ENCODE measurements at places on chromosomes 7 and 10. TPM values are rescaled to one million over a fixed set of nuclear protein-coding genes. Genes with fewer than 3 reads are reported as not detected.

ZNF282 gene
- 23.9 TPM for total RNA-seq

OR6B1 gene
- not detected for total RNA-seq

IRF5 gene
- total RNA-seq: 13.7 TPM

CPVL gene
- total RNA-seq: 0.34 TPM

SFTPA2 gene
- not detected for total RNA-seq

CTTNBP2 gene
- 0.53 TPM for total RNA-seq

SLC26A4 gene
- 0.02 TPM for total RNA-seq

AZGP1 gene
- total RNA-seq: not detected

TMEM225B gene
- 1.2 TPM for total RNA-seq

WAPL gene
- 16.1 TPM for total RNA-seq

VKORC1L1 gene
- total RNA-seq: 32.7 TPM

ZCWPW1 gene
- total RNA-seq: 1.6 TPM

CHRM2 gene
- total RNA-seq: not detected

LRGUK gene
- total RNA-seq: 0.32 TPM

KLHDC10 gene
- total RNA-seq: 13.9 TPM

TYW1B gene
- total RNA-seq: 2.8 TPM

CLCN1 gene
- total RNA-seq: 0.02 TPM

TBX20 gene
- total RNA-seq: 2.1 TPM

CD36 gene
- total RNA-seq: 0.07 TPM

IFIT1B gene
- not detected for total RNA-seq

PTPRE gene
- 3.1 TPM for total RNA-seq

KCNH2 gene
- total RNA-seq: 0.38 TPM

SLC39A12 gene
- not detected for total RNA-seq

CDC14C gene
- total RNA-seq: not detected

ADGRA1 gene
- 0.09 TPM for total RNA-seq

SP4 gene
- total RNA-seq: 0.87 TPM

ZNF212 gene
- total RNA-seq: 11.7 TPM

OR13A1 gene
- not detected for total RNA-seq

CNPY1 gene
- total RNA-seq: not detected

GFRA1 gene
- 10.2 TPM for total RNA-seq

SEMA3E gene
- total RNA-seq: 2.9 TPM

NPSR1 gene
- not detected for total RNA-seq

FOXI2 gene
- not detected for total RNA-seq

PNLIP gene
- total RNA-seq: not detected

SLC13A1 gene
- not detected for total RNA-seq

ADCK2 gene
- 20.5 TPM for total RNA-seq

PRF1 gene
- not detected for total RNA-seq

PRLHR gene
- total RNA-seq: not detected

PKD2L1 gene
- 0.03 TPM for total RNA-seq

PILRB gene
- total RNA-seq: 30.9 TPM

NEURL1 gene
- total RNA-seq: 0.20 TPM

NXPH1 gene
- not detected for total RNA-seq

TCAF2 gene
- 0.41 TPM for total RNA-seq

MMRN2 gene
- total RNA-seq: 0.81 TPM

SPDYE1 gene
- total RNA-seq: not detected

VWA2 gene
- not detected for total RNA-seq

CDNF gene
- 0.93 TPM for total RNA-seq

FEZF1 gene
- total RNA-seq: not detected

EPDR1 gene
- 89.0 TPM for total RNA-seq

HELLS gene
- total RNA-seq: 31.1 TPM

KEL gene
- total RNA-seq: not detected

IFIT2 gene
- 3.3 TPM for total RNA-seq

PIP gene
- 0.18 TPM for total RNA-seq

TMEM236 gene
- total RNA-seq: 0.07 TPM

GPR26 gene
- total RNA-seq: not detected

THSD7A gene
- total RNA-seq: 1.5 TPM

GIMAP6 gene
- not detected for total RNA-seq

Measured in A549 treated with CORT108297 at 1 μM for 4 hours (cell line).